ENCODE measurements at places on chromosomes 4 and X. TPM values are rescaled to one million over a fixed set of nuclear protein-coding genes. Genes with fewer than 3 reads are reported as not detected.

- DNase-seq = peak; percentile 31
Measured at GRCh38 chrX:15269618-15270521, at the start of gene ASB9. Gene ASB9, minus strand, starts transcription at chrX:15270083. Its CDS starts 209 bp downstream, at chrX:15269874.

- DNase-seq = peak; percentile 33
Measured at GRCh38 chrX:103215425-103215991, 600 bp downstream of the BEX4 start.

GRCh38 chr4:173415092-173415491, 16.2 kb upstream of the SCRG1 start:
- DNase-seq = no peak

DNA sequence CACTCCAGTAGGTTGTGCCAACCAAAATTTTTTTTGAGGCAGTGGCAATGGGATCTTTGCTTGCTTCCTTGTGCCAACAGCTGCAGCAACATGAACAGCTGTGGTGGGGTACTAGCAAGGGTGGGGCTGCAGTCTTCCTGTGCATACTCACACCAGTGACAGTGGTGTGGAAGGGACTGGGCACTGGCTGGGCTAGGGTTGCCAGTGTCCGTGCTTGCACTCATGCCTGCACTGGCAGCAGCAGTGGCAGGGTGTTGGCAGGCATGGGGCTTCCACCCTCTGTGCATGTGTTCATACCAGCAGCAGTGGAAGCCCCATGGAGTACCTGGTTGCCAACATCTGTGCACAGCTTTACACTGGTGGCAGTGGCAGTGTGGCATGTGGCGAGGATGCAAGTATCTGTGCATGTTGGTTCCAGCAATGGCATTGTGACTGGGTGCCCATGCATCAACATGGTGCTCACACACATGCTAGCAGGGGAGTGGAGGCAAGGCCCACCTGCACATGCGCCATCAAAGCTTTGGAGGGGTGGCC, 1312.6 kb downstream of the PCDH18 start:
- DNase-seq = no peak

GRCh38 chr4:154467886-154468285, 23.7 kb downstream of the DCHS2 start:
- DNase-seq = no peak

Gene SSX4B
- total RNA-seq = not detected

GRCh38 chr4:2269206-2269531, 7.3 kb upstream of the MXD4 start:
- peak; percentile 25 for DNase-seq

DNA sequence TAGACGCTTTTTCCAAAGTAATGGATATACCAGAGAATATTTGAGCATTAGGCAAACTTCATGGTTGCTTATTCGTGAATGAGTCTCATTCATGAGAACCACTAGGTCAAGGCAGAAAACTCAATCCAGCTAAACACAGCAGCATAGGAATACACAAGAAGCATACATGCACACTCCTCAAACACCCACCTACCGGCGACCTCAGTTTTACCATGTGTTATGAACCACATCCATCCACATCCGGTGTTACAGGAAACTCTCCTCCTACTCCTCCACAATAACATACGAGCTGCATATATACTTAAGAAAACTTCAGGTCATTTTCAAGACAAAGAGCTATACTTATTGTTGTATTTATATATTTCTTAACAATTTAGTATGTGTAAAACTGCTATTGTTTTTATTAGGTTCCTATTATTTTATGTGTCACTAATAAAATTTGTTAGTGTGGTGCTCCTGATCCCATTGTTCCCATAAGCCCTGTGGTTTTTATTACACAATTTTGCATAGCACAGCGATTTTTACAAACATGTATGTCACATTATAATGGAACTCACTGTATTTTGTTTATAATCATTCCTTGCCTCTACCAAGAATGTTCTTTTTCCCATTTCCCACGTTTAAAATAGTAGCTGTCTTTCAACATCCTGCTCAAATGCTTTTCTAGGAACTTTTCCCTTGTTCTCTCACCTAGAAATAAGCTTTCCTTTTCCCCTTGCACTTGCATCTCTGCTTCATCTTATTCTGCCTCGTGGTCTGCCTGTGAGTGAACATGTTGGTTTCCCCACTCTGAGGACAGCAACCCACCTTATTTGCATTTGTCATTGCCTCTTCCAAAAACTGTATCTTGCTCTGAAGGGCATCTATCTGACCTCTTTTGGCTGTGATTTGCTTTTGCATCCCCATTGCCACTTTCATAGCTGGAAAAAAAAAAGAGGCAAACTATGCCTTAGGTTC, 48.3 kb downstream of the STBD1 start:
- no peak for DNase-seq

DNA sequence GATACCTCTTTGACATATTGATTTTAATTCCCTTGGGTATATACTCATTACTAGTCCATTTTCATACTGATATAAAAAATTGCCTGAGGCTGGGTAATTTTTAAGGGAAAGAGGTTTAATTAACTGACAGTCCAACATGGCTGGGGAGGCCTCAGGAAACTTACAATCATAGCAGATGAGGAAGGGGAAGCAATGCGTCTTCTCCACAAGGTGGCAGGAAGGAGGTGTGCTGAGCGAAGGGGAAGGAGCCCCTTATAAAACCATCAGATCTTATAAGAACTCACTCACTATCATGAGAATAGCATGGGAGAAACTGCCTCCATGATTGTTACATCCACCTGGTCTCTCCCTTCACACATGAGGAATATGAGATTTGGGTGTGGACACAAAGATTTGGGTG, 42.4 kb downstream of the MSX1 start:
- no peak for DNase-seq

DNA sequence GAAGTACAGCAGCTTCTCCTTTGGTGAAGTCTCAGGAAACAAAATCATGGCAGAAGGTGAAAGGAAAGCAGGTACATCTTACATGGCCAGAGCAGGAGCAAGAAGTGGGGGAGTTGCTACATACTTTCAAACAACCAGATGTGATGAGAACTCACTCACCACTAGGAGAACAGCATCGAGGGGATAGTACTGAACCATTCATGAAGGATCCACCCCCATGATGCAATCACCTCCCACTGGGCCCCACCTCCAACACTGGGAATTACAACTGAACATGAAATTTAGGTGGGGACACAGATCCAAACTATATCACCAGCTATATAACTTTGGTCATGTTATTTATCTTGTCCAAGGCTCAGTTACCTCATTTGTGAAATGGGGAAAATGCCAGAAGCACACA, 159.4 kb downstream of the OPHN1 start:
- no peak for DNase-seq

DNA sequence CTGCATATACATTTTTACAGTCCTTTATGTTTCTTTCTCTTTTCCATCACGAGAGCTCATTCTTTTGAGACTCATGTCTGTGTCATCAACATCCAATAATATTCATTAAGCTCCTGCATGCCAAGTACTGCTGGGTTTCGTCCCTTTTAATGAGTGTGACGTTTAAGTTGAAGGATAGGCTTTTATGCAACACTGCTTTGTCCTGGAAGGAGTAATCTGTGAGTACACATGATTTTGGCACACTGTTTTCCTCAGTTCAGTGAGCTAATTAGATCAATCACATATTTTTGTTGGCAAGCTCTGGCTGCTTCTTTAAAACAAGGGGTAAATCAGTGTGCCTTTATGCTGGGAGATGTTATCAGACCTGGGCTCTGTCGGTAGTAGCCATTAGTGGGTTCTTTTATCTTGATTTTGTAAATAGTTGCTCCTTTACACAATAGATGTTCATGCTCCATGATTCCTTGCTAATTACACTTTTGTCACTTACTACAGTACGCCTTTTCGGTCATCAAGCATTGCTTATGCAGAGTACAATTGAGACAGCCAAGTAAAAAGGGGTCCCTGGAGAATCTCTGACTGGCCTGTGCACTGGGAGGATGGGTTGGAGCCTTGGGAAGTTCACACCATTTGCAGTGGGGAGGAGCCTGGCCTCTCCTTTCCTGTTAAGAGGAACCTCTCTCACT, 132.6 kb downstream of the FHIP1A start:
- DNase-seq = no peak

Gene PDE5A
- total RNA-seq = 7.6 TPM

- DNase-seq = no peak
Measured at GRCh38 chr4:143782521-143782920, 82.0 kb upstream of the FREM3 start.

Gene CYBB
- total RNA-seq = 20.4 TPM

Gene CFP
- 2.1 TPM for total RNA-seq

DNA sequence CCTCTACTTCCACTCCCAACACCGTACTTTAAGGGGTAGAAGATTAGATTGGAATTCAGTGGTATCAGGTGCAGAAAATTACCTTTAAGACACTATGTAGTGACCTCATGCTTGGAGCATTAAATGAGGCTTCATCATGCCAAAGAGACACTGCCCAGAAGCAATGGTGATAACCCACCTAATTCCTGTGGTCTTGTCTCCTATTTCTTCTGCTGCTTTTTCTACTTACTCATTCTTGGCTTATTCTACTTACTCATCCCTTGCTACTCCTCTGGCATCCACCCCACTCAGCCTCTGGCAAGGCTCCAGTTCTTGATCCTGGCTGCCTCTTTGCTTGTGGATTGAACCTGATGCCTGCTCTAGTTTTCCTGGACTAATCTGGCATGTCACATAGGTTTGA, 62.3 kb upstream of the ADAMTS3 start:
- peak; percentile 35 for DNase-seq

Gene HMX1
- total RNA-seq = not detected

- DNase-seq = no peak
Measured at GRCh38 chr4:11954093-11954492, 525.4 kb upstream of the HS3ST1 start.

DNA sequence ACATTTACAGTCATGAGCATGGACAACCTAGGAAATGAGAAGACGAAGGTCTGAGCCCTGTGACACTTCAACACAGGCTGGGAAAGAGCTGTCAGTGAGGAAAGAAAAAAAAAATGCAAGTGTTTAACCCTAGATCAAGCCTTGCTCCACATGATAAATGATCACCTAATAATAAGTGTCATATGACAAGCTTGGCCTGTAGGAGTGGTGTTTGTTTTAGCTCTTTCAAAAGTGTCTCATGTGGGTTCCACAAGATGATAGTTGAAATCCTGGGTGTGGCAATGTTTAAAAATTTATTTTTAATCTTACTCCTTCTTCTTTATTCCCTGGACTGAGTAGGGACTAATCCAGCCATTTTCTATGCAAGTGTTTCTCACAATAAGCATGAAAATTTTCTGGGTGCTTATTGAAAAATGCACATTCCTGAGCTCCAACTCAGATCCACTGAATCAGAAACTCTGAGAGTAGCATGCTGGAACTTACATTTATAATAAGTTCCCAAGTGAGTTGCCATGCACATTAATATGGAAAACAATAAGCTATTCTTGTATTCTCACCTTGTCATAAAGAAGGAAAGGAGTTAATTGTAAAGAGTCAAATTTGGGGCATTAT, 138.3 kb downstream of the AREG start:
- DNase-seq = no peak

DNA sequence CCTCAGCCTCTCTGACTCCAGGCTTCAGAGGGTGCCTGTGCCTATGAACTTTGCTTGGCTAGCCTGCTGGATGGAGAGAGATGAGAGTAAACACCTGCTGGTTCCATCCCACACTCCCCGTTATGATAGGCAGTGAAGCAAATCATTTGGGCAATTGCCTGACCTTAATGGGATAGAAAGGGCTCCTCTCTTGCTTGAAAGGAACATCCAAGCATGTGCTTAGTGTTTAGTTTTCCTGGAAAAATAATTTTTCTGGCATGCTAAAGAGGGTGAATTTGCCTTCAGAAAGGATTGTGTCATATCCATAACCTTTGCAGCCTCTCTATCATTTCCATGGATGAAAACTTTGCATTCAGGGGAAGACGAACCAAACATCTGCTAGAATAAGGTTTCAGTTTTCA, 10.8 kb downstream of the PLAC1 start:
- DNase-seq = no peak

GRCh38 chr4:17066236-17066635, 167.8 kb upstream of the LDB2 start:
- DNase-seq = no peak

- DNase-seq = no peak
Measured at GRCh38 chrX:35166023-35166422, 223.4 kb downstream of the FAM47B start.

DNA sequence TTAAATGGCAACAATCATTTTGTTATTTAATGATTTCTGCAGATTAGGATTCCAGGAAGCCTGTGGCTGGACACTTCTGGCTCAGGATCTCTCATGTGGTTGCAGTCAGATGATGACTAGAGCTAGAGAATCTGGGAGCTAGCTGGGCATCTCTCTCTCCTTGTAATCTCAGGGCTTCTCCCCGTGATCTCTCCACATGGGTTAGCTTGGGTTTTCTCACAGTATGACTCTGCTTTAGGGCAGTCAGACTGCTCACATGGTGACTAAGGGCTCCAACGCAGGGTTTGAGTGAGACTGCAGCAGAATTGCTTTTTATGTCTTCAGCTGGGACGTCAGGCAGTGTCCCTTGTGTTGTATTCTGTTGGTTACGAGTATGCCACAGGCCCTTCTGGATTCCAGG, 361.4 kb downstream of the CBLL2 start:
- DNase-seq = no peak

Gene FAM9B
- not detected for total RNA-seq
